ENCODE measurements at places on chromosomes 3 and 15. TPM values are rescaled to one million over a fixed set of nuclear protein-coding genes. Genes with fewer than 3 reads are reported as not detected.

- DNase-seq = no peak
Observed at GRCh38 chr3:155417119-155417517, 123.6 kb upstream of the STRIT1 start.

DNA sequence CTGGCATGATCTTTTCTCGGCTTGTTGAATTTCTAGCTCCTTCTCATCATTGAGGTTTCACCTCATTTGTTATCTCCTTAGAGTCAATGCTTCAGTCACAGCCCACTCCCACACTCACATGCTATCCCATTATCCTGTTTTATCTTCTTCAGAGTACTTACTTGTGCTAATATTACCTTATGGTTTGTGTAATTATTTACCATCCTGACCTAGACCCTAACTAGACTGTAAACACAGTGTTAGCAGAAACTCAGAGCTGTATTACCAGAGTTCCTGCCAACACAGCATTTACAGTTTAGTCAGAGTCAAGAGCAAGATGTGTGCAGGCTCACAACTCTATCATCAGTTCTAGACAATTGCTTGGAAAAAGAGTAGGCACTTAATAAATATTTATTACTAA is 144.7 kb downstream of the OTOL1 start:
- DNase-seq = no peak

DNA sequence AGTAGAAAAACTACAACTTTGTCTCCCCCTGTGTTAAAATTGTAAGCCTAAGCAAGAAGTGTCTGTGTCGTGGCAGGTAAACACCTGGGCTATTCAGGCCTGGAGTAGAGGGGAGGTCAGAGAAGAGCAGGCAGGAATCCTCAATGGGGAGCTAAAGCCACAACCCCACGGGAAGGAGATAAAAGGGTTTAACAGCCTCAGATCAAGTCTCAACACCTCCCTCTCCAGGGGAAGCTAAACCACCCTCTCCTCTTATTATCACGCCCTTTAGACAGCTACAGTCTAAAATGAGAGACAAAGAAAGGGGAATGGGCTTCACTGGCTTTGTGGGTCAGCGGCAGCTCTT is 11.6 kb downstream of the ETV5 start:
- DNase-seq = no peak

DNA sequence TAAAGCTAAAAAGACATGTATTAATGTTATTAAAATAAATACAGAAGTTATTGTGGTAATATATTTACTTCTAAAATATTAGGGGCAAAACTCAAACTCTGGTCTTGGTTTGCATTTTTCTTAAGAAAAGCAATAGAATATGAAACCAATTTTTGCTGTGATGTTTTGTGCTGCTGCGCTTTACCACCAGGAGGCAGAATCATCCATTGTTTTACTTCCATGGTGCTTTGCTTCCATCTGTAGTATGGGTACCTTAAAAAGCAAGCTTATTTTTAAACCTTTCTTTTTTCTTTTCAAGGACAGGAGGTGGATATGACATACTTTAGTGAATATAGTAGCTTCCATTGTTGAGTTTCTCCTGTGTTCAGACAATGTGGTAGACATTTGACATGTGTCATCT is 46.6 kb upstream of the MRPL3 start:
- no peak for DNase-seq

DNA sequence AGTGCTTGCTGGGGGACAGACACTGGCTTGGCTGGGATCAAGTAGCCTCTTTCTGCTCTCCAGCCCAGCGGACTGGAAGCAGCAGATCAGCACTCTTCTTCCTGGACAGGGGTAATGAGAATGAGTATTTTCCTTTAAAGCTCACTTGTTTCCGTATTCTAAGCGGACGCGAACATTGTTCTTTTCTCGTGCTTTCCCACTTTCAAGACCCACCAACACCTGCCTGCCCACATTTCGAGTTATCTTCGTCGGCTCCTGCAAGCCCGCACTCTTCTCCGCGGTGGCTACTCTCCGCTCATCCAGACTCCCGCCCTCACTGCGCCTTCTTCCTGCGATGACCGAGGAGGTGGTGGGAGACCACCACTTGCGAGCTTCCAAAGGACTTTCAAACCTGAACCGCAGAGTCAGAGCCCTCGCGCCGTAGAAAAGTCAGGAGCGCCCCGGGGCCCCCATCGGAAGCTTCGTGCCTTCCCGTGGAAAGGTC is 1.6 kb upstream of the PPM1L start:
- peak; percentile 45 for DNase-seq

- DNase-seq = no peak
Observed at GRCh38 chr3:178451799-178452198, 84.4 kb upstream of the KCNMB2 start.

DNA sequence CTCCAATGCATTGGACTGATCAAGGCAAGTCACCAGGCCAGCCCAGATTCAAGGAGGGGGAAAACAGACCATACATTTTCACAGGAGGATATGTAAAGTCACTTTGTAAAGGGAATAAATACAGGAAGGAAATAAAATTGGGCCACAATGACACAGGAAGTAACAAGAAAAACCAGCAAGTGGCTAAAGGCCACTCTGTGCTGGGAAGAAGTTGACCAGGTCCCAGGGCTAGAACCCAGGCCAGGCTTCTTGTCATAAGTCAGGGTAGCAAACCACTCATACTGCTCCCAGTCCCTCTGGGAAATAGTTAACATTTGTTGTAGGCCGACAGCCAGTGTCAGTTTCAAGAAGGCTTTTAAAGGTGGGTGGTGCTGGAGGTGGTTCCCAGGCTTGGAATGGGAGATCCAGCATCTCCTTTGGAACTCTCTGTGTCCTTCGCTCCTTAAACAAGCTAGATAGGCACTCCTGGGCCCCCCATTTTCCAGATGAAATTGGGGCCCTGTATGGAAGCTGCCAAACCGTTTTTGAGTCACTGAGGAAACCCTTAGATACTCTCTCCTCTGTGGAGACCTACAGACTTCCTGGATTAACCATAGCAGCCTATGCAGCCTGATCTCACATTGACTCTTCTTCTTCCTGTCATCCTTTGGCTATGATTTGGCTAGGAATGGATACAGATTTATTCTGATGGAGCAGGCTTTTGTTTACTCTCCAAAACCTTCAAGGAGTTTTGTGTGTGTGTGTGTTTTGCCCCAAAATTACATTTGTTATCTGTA is 14.7 kb upstream of the EDC3 start:
- no peak for DNase-seq

DNA sequence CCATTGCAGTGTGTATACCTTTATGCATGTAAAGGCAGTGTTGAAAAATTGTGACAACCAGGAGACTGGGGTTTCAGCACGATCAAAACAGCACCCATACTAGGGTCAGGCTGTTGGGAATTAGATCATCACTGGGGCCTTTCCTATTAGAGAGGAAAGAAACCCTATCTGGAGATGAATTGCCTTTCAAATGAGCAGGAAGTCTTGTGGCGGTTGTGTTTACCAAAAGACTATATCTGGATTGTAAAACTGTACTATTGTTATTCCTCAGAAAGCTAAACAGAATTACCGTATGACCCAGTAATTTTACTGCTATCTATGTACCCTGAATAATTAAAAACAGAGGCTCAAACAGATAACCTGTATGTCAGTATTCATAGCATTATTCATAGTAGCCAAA is 10.1 kb downstream of the UBE2E1 start:
- no peak for DNase-seq

GRCh38 chr3:4406746-4407568 is 60.1 kb downstream of the SUMF1 start:
- DNase-seq = no peak

GRCh38 chr3:150129166-150129565 is 158.5 kb upstream of the PFN2 start:
- DNase-seq = no peak

DNA sequence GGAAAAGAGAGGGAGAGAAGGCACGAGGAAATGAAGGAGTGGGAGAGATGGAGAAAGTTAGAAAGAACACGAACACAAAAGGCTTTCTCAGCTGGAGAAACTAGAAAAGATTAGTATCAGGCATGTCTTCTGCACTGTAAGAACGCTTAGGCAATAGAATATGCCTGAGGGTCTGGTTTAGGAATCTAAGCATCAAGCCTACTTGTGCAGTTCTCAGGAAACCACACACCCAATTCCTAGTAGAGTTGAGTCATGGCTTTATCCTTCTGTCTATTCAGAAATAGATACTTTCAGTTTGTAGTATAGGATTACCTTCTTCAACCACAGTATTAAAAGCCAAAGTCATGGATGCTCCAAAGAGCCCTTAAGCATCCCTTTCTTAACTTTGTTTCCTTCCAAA is 969.4 kb downstream of the NTRK3 start:
- no peak for DNase-seq

DNA sequence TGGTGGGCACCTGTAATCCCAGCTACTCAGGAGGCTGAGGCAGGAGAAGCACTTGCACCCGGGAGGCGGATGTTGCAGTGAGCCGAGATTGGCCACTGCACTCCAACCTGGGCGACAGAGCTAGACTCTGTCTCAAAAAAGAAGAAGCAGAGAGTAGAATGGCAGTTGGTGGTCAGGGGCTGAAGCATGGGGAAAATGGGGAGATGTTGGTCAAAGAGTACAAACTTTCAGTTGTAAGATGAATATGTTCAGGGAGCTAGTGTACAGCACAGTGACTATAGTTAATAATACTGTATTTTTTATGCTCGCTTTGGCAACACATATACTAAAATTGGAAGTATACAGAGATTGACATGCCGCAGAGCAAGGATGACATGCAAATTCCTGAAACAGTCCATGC is 41.5 kb downstream of the PCNP start:
- no peak for DNase-seq

GRCh38 chr15:52427804-52428203 is 100.9 kb downstream of the MYO5A start:
- DNase-seq = no peak

DNA sequence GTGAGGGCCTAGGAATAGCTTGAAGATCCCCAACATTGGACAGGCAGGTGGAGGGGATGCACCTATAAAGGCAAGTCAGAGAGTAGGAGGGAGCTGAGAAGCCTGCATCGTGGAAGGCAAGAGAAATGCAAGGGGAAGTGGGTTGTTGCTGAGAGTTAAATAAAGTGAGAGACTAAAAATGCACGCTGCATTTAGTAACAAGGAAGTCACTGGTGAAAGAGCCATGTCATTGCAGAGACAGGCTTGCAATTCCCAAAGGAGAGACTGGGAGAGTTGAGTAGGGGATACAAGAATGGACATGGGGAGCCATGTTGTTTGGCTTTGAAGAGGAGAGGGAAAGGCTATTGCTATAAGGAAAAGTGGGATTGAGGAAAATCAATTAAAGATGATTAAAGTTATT is 77.0 kb upstream of the HEG1 start:
- no peak for DNase-seq

DNA sequence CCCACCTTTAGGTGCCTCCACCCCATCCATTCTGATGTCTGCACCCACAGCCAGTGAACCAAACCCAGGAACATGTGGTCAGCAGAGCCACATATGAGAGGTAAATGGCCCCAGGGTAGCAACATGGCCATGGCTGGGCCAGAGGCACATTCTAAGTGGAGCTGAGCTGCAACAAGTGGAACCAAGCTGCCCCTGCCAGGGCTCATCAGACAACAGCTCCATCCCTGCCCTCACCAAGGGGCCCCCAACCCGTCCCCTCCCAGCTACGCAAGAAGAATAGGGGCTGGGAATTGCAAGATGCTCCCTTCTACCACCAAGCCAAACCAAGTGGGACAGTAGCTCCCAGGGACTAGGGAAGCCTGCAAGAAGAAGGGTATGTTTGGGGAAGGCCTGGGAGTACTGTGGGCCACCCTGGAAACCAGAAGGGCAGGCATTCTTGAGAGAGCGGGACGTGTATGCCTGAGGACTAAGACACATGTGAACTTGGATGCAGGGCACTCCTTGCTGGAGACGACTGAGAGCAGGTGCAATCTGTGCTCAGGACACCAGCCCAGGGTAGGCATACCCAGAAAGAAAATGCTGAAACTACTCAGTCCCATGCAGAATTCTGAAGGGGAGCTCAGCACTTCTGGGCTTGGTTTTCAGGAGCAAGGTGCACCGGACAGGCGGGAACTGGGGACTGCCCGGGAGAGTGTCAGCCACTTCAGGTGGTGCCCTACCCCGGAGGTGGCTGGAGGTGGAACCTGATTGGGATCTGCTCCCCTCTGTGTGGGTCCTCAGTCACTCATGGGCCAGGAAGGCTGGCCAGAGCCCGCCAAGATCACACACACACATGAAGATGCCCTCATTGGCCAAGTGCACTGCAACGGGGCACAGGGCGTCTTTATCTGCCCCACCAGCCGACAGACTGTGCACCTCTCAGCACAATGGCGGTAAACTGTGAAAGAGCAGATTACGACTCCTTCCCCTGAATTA is 9.5 kb downstream of the MYL3 start:
- DNase-seq = no peak

GRCh38 chr3:45794177-45794560 is 2.2 kb downstream of the SLC6A20 start:
- no peak for DNase-seq

DNA sequence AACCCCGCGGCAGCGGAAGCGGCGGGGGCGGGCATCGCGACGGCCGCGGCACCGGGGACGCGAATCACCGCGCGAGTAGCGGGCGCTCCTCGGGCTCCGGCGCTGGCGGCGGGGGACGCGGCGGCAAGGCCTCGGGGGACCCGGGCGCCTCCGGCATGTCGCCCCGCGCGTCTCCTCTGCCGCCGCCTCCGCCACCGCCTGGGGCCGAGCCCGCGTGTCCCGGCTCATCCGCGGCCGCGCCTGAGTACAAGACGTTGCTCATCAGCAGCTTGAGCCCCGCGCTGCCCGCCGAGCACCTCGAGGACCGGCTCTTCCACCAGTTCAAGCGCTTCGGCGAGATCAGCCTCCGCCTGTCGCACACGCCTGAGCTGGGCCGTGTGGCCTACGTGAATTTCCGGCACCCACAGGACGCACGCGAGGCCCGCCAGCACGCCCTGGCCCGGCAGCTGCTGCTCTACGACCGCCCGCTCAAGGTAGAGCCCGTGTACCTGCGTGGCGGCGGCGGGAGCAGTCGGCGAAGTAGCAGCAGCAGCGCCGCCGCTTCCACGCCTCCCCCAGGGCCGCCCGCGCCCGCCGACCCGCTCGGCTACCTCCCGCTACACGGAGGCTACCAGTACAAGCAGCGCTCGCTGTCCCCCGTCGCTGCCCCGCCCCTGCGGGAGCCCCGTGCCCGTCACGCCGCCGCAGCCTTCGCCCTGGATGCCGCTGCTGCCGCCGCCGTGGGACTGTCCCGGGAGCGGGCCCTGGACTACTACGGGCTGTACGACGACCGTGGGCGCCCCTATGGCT is 675 bp downstream of the RBM15B start:
- peak; percentile 50 for DNase-seq

DNA sequence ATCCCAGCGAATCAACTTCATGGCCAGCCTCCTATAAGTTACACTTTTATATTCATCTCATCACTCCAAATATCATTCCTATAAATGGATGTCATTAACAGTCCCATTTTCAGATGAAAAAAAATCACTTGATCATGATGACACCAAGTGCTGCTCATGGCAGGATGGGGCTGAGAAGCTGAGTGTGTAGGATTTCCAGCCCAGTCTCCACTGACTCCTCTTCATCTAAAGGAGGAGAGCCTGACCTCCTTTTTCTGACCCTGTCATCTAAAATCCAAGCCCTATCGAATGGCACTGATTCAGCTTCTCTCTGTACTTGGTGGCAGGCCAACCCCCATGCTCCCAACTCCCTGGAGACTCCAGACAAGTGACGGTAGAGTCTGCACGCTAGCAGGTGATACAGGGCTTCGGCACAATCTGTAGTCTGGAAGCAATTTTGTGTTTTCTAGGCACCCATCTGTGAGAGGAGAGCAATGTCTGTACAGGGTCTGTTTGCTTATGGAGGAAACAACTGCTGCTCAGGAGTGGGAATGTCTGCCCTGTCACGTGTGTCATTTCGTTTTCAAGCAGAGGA is 103.2 kb downstream of the EPHB1 start:
- no peak for DNase-seq

Gene PSTPIP1
- total RNA-seq = 12.3 TPM

Gene OR5K2
- total RNA-seq = not detected

Gene GP5
- 0.21 TPM for total RNA-seq

Gene LIPH
- total RNA-seq = 16.7 TPM

Gene ERICH6
- total RNA-seq = 0.36 TPM

All from ureter (tissue), 1 donor.